ENCODE measurements at places on chromosomes 4 and X. TPM values are rescaled to one million over a fixed set of nuclear protein-coding genes. Genes with fewer than 3 reads are reported as not detected.

DNA sequence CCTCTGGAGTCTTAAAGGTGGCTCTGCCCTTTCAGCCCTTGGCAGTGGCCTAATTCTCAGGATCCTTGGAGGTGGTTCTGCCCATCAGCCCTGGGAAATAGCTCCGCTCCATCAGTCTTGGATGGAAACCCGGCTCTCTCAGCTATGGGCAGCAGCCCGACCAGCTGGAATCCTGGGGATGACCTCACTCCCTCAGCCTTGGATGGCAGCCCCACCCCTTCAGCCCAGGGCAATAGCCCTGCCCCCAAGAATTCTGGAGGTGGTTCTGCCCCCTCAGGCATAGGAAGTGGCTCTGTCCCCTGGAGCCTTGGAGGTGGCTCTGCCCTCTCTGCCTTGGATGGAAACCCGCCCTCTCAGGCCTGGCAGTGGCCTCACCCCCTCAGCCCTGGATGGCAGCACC is 127.7 kb downstream of the RBMX2 start:
- no peak for DNase-seq

DNA sequence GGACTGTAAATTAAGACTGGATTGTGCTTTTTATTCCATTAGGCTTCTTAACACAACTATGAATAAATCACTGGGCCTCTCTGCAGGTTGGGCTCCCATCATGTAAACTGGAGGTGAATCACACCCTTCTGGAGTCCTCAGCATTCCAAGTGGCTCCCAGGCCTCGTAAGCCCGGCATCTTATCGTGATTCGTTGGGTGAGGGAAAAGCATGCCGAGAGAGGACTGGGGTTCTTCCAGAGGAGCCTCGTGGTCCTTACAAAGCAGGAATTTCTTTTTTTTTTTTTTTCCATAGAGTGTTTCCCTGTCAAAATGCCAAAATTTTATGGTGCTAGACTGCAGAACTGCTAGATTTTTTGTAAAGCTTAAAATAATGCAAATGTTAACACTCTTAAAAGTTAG is 20.0 kb downstream of the CLDN22 start:
- no peak for DNase-seq

GRCh38 chrX:56733459-56734046 is 4.5 kb downstream of the NBDY start:
- no peak for DNase-seq

GAGE1 gene
- total RNA-seq: not detected

- peak; percentile 61 for DNase-seq
Measured at GRCh38 chrX:1178580-1179057, 33.8 kb downstream of the CRLF2 start.
